ENCODE measurements at places on chromosomes 12 and 14.

GRCh38 chr14:83151571-83151970 lies 1617.9 kb upstream of the SEL1L start:
- no peak for DNase-seq

DNA sequence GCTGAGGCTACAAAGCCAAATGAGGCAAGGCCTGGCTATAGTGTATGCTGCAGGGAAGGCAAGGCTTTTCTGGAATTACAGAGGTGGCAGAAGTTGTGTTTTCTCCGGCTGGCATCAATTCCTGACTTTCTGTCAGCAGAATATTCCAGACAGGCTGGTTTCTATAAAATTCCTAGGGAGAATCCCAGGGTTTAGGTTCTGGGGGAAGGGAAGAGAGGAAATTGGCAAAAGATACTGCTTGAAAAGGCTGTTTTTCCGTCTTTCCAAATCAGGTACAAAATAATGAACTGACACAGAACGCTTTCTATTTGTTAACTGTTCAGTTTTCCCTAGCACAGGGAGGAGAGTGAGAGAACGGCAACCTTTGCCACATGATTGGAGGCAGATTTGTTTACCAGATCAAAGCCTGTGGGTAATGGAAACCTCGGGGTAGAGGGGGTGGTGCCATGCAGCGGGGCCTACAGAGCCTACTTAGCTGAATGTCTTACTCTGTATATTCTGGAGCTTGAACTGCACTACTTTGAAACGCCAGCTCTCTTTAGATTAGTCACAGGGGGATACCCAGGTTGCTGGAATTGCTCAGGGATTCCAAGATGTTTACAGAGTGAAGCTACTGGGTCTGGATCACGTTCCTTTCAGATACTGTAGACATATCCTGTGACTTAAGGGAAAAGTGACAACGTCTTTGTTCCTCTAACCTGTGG lies 65.8 kb upstream of the DACT1 start:
- DNase-seq: no peak

- DNase-seq: no peak
Observed at GRCh38 chr12:68932128-68932960, 627 bp downstream of the CPM start.

- DNase-seq: no peak
Observed at GRCh38 chr12:39772821-39773259, 153.2 kb upstream of the ABCD2 start.

DNA sequence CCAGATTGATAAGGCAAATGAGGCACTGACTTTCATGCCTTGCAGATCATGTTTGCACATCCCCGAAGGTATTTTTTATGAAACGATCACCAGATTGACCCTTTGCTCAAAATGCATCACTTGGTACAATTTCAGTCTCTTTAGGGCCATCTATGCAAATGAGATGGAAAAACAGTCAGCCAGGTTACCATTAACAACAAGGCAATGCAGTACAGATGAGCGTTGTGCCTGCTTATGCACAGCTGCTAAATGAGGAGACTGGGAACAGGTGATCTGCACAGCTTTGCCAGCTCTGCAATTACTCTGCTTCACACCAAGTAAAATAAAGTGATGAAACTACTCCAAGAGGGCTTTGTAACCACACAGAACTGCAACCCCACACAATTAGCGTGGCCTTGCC lies 26.1 kb upstream of the PLEKHG7 start:
- DNase-seq: no peak

GRCh38 chr12:28963554-28963953 lies 185.5 kb upstream of the FAR2 start:
- peak; percentile 54 for DNase-seq

- no peak for DNase-seq
Observed at GRCh38 chr14:91063119-91063518, 2.7 kb upstream of the RPS6KA5 start.

DNA sequence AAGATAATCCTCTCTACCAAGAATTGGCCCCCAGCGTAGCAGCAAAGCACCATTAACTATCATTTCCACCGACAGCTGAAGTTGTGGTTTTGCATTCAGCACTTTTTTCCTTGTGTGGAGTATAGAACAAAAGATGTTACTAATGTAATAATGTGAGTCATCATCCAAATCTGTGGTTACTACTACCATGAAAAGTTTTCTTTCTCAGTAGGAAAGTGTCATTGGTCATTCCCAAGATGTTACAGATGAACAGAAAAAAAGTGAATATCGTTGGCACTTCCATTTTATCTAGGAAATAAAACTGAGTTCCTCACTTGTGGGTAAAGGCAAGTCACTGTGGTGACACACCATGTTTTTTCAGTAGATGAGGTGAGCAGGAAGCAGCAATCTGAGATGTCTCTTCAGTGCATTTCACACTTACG lies 30.3 kb upstream of the IFNG start:
- DNase-seq: no peak

Data from fibroblast of the conjunctiva (primary cell).